ENCODE measurements at places on chromosomes 5 and 9. TPM values are rescaled to one million over a fixed set of nuclear protein-coding genes. Genes with fewer than 3 reads are reported as not detected.

Gene OLFML2A
- total RNA-seq, result not detected

Gene GPR151
- not detected for total RNA-seq

Gene PITX1
- not detected for total RNA-seq

Gene ZNF883
- total RNA-seq, result 0.76 TPM

Gene PRDM9
- not detected for total RNA-seq

All from activated CD8-positive, alpha-beta T cell treated with anti-CD3 and anti-CD28 coated beads, Interleukin-2, amount 10 ng/mL, durations not matched to agents 7 days and 5 days (primary cell).